Thymus (tissue), 14 donors: ENCODE measurements at places on chromosomes 4 and X. TPM values are rescaled to one million over a fixed set of nuclear protein-coding genes. Genes with fewer than 3 reads are reported as not detected.

TSPAN6 gene
- 14.0 TPM for total RNA-seq

MAOA gene
- 0.99 TPM for total RNA-seq

GLRA2 gene
- total RNA-seq: not detected

HPGDS gene
- 8.0 TPM for total RNA-seq

SPANXA2 gene
- 0.09 TPM for total RNA-seq

WAS gene
- 34.7 TPM for total RNA-seq

NSG1 gene
- total RNA-seq: 2.6 TPM

DACH2 gene
- total RNA-seq: 0.05 TPM
